IPS DF 6.9 (cell line): ENCODE measurements at places on chromosomes 4 and X.

DNA sequence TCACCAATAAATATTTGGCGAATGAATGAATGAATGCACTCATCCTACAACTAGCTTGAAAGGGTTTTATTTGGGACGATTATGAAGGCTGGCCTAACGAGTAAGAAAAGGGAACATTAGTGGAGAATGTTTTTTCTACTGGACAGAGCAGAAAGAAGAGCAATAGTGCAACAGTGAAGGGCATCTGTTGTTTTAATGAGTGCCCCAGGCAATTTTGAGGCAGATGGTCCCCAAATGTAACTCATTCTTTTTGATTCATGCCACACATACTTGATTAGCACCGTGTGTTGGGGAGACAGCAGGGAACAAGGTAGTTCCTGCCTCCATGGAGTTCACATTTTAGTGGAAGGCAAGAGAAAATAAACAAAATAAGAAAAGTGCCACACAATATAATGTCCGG is 22.7 kb upstream of the INTS6L start:
- no peaks in the 10 kb centered on the region for H3K36me3 ChIP-seq
- no peak overlapping the region for H3K4me3 ChIP-seq
- no peak overlapping the region for H3K27ac ChIP-seq
- no peaks in the 10 kb centered on the region for H3K27me3 ChIP-seq
- no peak for DNase-seq

- H3K27ac ChIP-seq = no peak overlapping the region
- no peaks in the 10 kb centered on the region for H3K27me3 ChIP-seq
- no peak for DNase-seq
These were observed 90.2 kb downstream of the FAM53A start for GRCh38 chr4:1593881-1594345.

- no peak overlapping the region for H3K4me3 ChIP-seq
- H3K36me3 ChIP-seq = no peaks in the 10 kb centered on the region
- H3K27ac ChIP-seq = no peak overlapping the region
- DNase-seq = no peak
- H3K4me1 ChIP-seq = 0 out of 2 replicates have a peak, but pooled peaks cover 1% of the 10 kb centered on the region
These were observed 32.7 kb downstream of the ACSL1 start for GRCh38 chr4:184792950-184793555.

GRCh38 chrX:33336783-33337182 is 125.4 kb upstream of the DMD start:
- no peak overlapping the region for H3K27ac ChIP-seq
- no peak for DNase-seq
- H3K4me3 ChIP-seq = no peak overlapping the region

- no peaks in the 10 kb centered on the region for H3K27me3 ChIP-seq
- no peaks in the 10 kb centered on the region; the same call in 1 of the 2 replicates for H3K4me1 ChIP-seq
- H3K27ac ChIP-seq = no peak overlapping the region
- H3K36me3 ChIP-seq = no peaks in the 10 kb centered on the region
- H3K4me3 ChIP-seq = no peak overlapping the region
These were observed 45.4 kb upstream of the CTAG2 start for GRCh38 chrX:154698630-154699248.

DNA sequence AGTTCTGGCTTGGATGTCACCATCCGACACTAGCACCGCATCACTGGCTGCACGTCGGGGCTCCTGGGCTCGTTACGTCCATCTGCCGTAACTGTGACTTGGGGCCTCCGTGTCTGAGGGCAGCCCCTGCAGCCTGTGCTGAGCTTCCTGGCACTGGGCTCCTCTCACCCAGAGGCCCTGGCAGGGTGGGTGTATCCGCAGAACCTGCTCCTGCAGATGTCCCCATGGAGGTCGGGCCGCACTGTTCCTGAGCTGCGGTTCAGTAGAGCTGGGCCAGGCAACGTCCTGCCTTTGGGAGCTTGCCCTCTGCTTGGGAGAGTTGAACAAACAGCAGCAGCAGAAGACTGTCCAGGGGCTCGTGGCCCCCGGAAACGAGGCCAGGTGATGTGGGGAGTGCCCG is 71.4 kb downstream of the RGS12 start:
- no peaks in the 10 kb centered on the region for H3K36me3 ChIP-seq
- H3K4me1 ChIP-seq = peaks cover 2% of the 10 kb centered on the region; the same call in 1 of the 2 replicates
- no peak overlapping the region for H3K27ac ChIP-seq
- no peaks in the 10 kb centered on the region for H3K27me3 ChIP-seq

DNA sequence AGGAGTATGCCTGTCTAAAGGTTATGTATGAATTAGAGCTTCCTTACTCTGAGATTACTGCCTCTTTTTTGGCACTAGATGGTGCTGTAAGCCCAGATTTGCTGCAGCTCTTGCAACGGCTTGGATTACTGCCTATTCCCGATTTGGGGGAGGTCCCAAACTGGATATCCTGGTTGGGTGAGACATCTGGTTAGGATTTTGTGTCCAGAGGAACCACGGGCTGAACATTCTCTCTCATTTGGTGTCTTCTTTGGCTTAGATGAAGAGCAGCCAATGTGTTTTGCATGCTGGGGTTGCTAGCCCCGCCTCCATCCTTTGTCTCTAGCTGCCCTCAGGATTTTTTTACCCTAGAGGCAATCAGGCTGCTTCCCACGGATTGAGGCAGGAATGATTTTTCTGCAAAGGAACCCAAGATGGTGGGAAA is 31.9 kb downstream of the F8A1 start:
- no peak for DNase-seq
- no peak overlapping the region; the same call in 1 of the 2 replicates for H3K4me3 ChIP-seq
- no peaks in the 10 kb centered on the region for H3K27me3 ChIP-seq
- H3K36me3 ChIP-seq = no peaks in the 10 kb centered on the region
- no peaks in the 10 kb centered on the region for H3K4me1 ChIP-seq

GRCh38 chr4:6594826-6595355 is 19.9 kb downstream of the MAN2B2 start:
- no peaks in the 10 kb centered on the region for H3K36me3 ChIP-seq
- H3K4me3 ChIP-seq = no peak overlapping the region
- H3K4me1 ChIP-seq = no peaks in the 10 kb centered on the region
- no peaks in the 10 kb centered on the region for H3K27me3 ChIP-seq
- H3K27ac ChIP-seq = no peak overlapping the region
- no peak for DNase-seq

GRCh38 chrX:82127228-82128123 is 925.6 kb downstream of the SH3BGRL start:
- DNase-seq = no peak
- no peak overlapping the region for H3K27ac ChIP-seq

- no peak overlapping the region for H3K4me3 ChIP-seq
- no peak for DNase-seq
- no peaks in the 10 kb centered on the region for H3K27me3 ChIP-seq
- H3K27ac ChIP-seq = no peak overlapping the region
- H3K4me1 ChIP-seq = peaks cover 2% of the 10 kb centered on the region
- H3K36me3 ChIP-seq = no peaks in the 10 kb centered on the region
These were observed 125.5 kb upstream of the MAP3K15 start for GRCh38 chrX:19640693-19641374.

- no peaks in the 10 kb centered on the region for H3K36me3 ChIP-seq
- no peak for DNase-seq
- no peak overlapping the region for H3K4me3 ChIP-seq
- peaks cover 1% of the 10 kb centered on the region; the same call in 1 of the 2 replicates for H3K4me1 ChIP-seq
- no peak overlapping the region for H3K27ac ChIP-seq
These were observed 15.3 kb downstream of the TMEM131L start for GRCh38 chr4:153481478-153481877.

GRCh38 chr4:71729856-71730255 is 54.0 kb downstream of the GC start:
- no peak for DNase-seq
- H3K4me3 ChIP-seq = no peak overlapping the region
- no peaks in the 10 kb centered on the region for H3K4me1 ChIP-seq

GRCh38 chr4:88007304-88008121 is at the start of gene PKD2:
TSS of gene PKD2 (plus strand) at chr4:88007635. CDS start at chr4:88007734, 99 bp downstream.
- no peak for DNase-seq
- H3K27ac ChIP-seq = no peak within 1 kb of the TSS
- H3K4me1 ChIP-seq = peaks cover 1% of the 10 kb centered on the region; the same call in 1 of the 2 replicates
- peak within 1 kb of the TSS; percentile 97 for H3K4me3 ChIP-seq
- H3K27me3 ChIP-seq = no peaks in the 10 kb centered on the region
- H3K36me3 ChIP-seq = no peaks in the 10 kb centered on the region

- H3K4me1 ChIP-seq = no peaks in the 10 kb centered on the region
- no peak for DNase-seq
- no peak overlapping the region for H3K27ac ChIP-seq
These were observed 211.4 kb downstream of the MID1IP1 start for GRCh38 chrX:39012621-39013111.

- H3K4me3 ChIP-seq = no peak overlapping the region
- DNase-seq = no peak
- H3K4me1 ChIP-seq = no peaks in the 10 kb centered on the region
- H3K27me3 ChIP-seq = no peaks in the 10 kb centered on the region
- no peaks in the 10 kb centered on the region for H3K36me3 ChIP-seq
These were observed 1664.6 kb upstream of the ADGRL3 start for GRCh38 chr4:59535541-59535940.

DNA sequence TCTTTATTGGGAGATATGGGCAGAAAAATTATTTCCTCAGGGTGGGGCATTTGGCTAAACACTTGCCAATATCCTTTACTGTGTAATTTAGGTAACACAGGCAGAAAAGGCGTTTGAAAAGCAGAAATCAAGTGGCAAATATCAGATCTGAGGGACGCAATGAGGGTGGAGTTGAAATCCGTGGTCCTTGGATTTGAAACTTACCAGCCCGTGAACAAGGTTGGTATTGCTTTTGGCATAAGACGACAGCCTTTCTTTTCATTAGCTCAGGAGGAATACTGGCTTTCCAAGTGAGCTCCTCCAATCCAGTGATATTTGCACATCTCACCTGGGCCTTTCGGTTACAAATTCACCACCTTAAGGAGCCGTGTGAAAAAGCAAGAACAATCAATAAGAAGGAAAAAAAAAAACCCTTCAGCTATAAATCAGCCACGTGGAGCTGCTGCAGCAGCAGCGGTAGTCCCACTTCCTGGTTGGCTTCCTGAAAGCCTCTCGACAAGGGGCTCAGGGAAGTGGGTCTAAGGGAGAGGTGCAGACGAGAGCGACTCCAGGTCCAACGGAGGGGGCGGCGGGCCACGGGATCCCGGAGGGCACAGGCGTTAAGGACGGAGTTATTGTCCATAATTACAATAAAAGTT is 734 bp upstream of the GALNT7 start:
- H3K4me1 ChIP-seq = peaks cover 6% of the 10 kb centered on the region; the same call in 1 of the 2 replicates
- no peak for DNase-seq
- peak overlapping the region; percentile 87 for H3K4me3 ChIP-seq
- H3K36me3 ChIP-seq = peaks cover 2% of the 10 kb centered on the region
- no peaks in the 10 kb centered on the region for H3K27me3 ChIP-seq
